GM04504 (cell line): ENCODE measurements at places on chromosomes 7 and 10.

- DNase-seq, result no peak
These were observed 136.1 kb downstream of the SEMA3A start for GRCh38 chr7:84058311-84059076.

GRCh38 chr10:124168581-124168980 is 75.2 kb upstream of the CHST15 start:
- DNase-seq, result no peak

GRCh38 chr7:91683823-91684222 is 196.7 kb downstream of the MTERF1 start:
- no peak for DNase-seq

- no peak for DNase-seq
These were observed 218.8 kb downstream of the SFMBT2 start for GRCh38 chr10:7192061-7192460.

DNA sequence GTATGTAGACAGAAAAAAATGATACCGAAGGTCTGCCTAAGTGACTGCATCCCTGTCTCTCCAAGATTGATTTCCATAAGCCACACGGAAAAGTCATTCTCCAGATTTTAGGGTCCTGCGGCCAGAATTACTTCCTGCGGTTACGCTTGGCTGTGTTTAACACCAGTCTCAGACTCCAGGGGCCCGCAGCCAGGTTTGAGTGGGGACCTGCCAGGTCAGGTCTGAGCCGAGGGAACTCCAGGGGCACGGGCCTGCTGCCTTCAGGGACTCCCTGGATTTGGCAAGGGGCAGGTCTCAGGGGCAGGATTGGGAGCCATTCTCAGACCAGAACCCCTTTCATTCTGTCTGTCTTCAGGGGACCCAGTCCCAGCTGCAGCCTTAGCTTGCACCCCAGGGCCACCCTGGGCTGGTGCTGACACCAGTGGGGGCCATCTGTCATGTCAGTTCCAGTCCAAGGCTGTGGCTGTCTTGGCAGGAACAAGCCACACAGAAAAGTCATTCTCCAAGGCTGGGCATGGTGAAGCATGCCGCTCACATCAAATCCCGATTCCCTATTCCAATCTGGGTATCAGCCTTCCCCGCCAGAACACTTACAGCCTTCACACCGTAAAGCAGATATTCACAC is 39.0 kb downstream of the TMEM120A start:
- no peak for DNase-seq

DNA sequence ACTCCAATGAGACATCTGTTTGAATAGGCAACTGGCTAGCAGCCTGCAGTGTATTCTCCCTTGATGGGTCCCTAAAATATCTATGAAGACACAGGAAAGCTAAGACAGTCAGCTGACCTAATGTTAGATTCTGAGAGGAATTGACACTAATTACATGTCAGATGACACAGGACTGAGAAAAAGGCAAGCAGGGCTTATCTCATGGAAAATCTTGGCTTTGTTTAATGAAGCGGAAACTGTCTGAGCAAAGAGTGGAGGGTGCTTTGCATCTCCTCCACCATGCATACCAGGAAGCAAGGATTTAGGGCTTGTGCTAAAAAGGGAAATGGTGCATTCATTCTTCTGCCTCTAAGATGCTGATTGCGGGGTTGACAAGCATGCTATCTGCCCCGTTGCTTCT is 135.5 kb upstream of the GLI3 start:
- DNase-seq, result no peak

- DNase-seq, result no peak
These were observed 2.5 kb downstream of the LBX1 start for GRCh38 chr10:101226491-101227428.
